MG63 (cell line): ENCODE measurements at places on chromosomes 1 and 21. TPM values are rescaled to one million over a fixed set of nuclear protein-coding genes. Genes with fewer than 3 reads are reported as not detected.

DNA sequence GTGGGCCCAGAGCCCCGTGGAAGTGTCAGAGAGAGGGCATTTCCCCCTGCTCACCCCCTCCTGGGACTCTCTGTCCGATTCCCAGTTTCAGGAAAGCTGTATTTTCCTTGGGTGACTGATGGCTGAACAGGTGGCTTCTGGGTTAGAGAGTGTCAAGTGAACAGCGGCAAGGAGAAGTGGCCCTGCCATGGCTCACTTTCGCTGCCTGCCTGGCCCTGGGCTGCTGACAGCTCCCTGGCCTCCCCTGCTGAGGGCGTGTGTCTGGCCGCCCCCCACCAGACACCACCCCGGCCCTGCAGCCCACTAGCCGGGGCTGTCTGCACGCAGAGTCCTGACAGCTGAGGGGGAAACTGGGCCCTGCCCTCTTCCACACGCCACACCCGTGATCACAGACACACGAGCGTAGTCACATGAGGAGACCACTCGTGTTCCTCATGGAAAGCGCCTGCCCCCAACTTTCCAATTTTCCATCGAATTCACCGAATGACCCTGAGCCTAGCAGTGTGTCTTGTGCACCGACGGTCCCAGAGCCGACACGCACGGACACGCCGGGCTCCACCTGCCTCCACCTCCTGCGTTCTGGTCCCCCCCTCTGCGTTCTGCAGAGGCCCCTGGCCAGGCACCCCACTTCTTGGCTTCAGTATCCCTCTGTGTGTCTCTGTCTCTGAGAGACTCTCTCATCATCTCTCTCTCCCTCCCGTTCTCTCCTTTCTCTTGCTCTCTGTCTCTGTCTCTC, 60.6 kb upstream of the CASZ1 start:
- DNase-seq: no peak

DNA sequence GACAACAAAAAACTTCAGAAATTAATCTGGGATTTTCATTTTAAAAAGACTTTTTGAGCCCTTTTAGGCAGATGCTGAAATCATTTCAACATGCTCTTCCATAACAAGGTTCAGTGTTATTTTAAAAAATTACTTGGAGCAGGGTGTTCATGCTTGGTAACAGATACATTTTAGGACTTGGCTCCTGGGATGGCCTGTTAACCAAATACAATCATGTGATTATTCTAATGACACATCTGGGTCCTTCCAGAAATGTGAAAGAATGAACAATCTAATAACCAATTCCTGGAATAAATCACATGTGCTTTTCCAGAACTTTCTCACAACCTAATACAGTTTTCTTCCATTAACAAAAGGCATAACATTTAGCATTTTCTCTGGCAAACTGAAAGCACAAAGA, 379.8 kb upstream of the RUNX1 start:
- no peak for DNase-seq

DNA sequence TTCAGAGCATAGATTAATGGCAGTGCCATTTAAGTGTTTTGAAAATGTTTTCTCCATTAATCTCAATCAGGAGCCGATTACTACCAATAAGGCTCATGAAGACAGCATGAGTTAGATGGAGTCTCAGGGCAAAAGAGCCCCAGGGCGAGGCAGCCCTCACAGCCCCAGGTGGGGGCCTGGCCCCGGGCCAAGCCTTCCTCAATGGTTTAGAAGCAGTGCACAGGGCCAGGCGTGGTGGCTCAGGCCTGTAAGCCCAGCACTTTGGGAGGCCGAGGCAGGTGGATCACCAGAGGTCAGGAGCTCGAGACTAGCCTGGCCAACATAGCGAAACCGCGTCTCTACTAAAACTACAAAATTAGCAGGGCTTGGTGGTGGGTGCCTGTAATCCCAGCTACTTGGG, 348.1 kb upstream of the VAMP3 start:
- no peak for DNase-seq

DNA sequence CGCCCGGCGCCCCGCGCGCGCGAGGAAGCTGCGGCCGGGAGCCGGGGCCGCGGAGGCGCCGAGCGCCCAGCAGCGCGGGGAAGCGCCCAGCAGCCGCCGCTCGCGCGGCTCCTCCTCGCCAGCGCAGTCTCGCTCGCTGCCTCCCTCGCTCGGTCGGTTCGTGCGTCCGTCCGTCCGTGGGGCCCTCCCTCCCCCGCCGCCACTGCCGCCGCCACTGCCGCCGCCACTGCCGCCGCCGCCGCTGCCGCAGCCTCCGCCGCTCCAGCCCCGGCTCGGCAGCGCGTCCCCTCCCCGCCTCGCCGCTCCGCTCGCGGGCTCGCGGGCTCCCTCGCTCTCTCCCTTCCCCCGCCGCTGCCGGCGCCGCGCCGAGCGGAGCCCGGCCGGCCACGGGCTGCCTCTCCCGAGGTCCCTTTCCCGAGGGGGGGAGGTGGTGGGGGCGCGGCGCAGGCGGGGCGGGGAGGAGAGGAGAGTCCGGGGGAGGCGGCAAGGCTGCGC, at the start of gene KCND3:
Gene KCND3 (minus strand): TSS at position 138 of the 495 bp plus-strand sequence.
- DNase-seq: peak; percentile 42

- DNase-seq: no peak
These were observed 82.0 kb downstream of the NPHP4 start for GRCh38 chr1:5910276-5910620.

GRCh38 chr21:24829397-24829796, 777.9 kb downstream of the MRPL39 start:
- DNase-seq: no peak

GRCh38 chr1:240363315-240363714, 248.6 kb downstream of the GREM2 start:
- DNase-seq: no peak

Gene SPRR2G
- total RNA-seq: not detected in 2 replicates
